ENCODE measurements at places on chromosomes 11 and 22.

GRCh38 chr11:64556044-64556720, 34.8 kb upstream of the SLC22A12 start:
- no peak for DNase-seq

- no peak for DNase-seq
Observed at GRCh38 chr11:119907878-119908572, 179.0 kb upstream of the NECTIN1 start.

GRCh38 chr11:12411806-12412727, 34.7 kb downstream of the PARVA start:
- no peak for DNase-seq

- DNase-seq, result no peak
Observed at GRCh38 chr11:63970902-63971301, 3.5 kb upstream of the COX8A start.

DNA sequence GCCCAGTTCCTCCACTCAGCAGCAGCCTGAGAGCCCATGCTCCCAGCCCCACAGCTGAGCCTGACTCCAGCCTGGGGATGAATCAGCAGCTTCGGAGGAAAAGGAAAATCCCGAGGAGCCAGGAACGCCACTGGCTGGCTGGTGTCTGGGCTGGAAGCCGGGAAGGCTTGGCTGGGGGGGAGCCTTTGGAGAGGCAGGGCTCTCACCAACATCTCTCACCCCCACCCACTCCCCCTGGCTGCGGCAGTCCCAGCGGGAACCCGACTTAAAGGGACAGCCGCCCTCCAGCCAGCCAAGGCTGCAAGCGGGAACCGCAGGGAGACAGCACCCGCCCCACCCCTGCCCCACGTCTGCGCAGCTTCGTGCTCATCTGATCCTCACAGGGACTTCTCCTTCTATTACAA, 28.4 kb downstream of the KIAA0930 start:
- DNase-seq, result no peak

- DNase-seq, result peak; percentile 65
Observed at GRCh38 chr11:61752117-61752924, at the start of gene MYRF. TSS of gene MYRF (plus strand) at chr11:61752636. CDS start at chr11:61752745, 109 bp downstream.

DNA sequence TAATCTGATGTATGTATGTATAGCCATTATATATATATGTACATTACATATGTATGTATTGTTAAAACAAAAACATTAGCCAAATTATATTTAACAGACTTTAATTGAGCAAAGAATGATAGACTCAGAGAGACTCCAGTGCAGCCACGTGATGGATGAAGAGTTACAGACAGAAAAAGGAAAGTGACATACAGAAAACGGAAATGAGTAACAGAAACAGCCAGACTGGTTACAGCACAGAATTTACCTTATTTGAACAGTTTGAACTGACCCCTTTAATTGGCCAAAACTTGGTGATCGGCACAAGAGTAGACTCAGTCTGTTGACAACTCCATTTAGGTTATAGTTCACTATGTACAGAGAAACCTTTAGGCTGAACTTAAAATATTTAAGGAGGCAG, 35.0 kb downstream of the CHORDC1 start:
- DNase-seq, result no peak

DNA sequence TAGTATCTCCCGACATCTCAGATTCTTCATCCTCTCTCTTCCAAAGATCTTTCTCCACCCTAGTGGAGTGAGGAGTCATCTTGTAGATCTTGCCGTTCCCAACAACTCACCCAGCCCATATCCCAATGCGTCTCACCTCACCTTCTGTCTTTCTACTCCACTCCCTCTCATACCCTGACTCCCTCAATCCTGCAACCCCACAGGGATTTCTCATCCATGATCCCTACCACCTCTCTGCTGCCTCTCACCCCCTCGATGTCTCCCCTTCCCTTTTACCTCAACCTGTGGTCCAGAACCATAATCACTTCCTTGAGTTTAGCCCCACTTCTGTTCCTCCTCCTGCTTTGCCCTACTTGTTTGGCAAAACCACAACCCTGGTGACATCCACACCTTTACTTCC, 41.7 kb downstream of the OTOG start:
- no peak for DNase-seq

DNA sequence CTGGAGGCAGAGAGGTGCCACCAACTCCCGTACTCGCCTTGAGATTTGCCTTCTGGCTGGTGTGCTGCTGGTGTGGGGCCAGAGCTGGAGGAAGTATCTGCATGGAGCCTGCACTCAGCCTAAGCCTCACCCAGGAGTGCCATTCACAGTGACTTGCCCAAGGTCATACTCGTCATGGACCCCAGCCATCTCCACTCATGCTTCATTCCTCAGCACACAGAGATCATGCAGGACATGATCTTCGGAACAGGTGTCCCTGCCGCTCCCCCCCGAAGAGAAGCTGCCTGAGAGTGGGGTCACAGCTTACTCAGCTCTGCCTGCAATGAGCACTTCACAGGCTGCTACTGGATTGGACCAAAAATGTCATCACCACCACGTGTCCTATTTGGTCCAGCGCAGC, 49.0 kb downstream of the PC start:
- DNase-seq, result no peak

- DNase-seq, result no peak
Observed at GRCh38 chr22:39915295-39915726, 14.4 kb downstream of the GRAP2 start.

- no peak for DNase-seq
Observed at GRCh38 chr11:69073469-69073868, 24.7 kb downstream of the TPCN2 start.

- DNase-seq, result no peak
Observed at GRCh38 chr11:57746920-57747319, 4.7 kb downstream of the BTBD18 start.

- no peak for DNase-seq
Observed at GRCh38 chr22:38943201-38943600, 14.2 kb upstream of the APOBEC3A start.

DNA sequence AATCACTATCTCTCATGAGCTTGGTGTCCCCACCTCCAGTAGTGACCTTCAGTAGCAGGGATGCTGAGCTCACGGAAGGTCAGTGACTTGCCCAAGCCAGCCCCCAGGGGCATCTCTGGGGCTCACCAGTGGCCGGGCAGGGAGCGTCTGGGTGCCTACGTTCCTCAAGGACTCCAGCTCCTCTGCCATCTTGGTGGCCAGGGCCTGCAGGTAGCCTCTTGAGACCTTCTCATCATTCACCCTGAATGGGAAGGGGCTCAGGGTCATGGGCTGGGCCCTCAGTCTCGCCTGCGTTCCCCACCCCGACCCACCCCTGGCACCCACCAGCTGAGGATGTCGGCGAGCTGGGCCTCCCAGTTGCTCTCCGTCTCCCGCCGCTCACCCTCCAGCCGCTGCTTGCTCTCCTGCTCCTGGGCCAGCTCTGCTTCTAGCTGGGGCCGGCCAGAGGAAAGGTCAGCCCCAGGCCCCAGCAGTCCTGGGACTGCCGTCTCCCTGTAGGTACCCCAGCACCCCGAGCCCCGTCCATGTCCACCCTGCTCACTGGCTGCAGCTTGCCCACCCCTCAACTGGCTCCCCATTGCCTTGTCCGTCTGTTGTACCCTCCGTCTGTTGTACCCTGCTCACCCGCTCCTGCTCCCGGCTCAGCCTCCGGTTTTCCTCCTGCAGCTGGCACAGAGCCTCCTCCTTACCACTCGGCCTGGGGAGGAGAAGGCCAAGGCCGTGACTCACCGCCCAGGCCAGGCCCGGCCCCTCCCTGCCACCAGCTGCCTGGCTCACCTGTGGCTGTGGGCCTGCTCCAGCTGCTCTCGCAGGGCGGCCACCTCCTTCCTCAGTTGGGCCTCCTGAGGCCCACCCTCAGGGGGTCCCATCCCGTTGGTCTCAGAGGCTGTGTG, 9.5 kb downstream of the CDC42BPG start:
- DNase-seq, result no peak

GRCh38 chr11:60871378-60872061, 4.2 kb downstream of the ZP1 start:
- DNase-seq, result no peak

GRCh38 chr11:100008417-100008816, 678.7 kb upstream of the ARHGAP42 start:
- DNase-seq, result no peak

DNA sequence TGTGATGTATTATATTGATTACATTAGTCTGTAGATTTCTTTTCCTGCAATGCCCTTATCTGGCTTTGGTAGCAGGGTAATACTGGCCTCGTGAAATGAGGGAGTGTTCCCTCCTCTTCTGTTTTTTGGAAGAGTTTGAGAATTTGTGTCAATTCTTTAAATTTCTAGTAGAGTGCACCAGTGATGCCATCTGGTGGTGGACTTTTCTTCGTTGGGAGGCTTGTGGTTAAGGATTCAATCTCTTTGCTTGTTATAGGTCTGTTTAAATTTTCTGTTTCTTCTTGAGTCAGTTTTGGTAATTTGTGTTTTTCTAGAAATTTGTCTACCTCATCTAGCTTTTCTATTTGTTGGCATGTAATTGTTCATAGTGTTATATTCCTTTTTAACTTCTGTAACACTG, 18.9 kb downstream of the SHANK3 start:
- no peak for DNase-seq

DNA sequence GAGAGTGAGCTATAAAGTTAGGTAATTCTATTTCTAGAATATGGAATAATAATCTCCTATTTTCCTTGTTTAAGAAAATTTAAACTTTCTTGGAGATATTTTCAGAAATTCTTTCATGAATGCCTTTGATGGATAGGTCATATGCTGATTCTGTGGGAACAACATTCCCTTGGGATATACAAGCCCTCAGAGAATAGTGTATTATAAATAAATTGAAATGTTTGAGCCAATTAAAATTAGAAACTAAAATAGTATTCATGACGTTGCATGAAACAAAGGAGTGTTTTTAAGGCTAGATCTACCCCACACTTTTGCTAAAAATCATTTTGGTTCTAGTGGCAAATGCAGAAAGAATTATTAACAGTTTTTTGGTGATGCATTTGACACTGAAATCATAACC, 269.3 kb upstream of the ANO3 start:
- no peak for DNase-seq

DNA sequence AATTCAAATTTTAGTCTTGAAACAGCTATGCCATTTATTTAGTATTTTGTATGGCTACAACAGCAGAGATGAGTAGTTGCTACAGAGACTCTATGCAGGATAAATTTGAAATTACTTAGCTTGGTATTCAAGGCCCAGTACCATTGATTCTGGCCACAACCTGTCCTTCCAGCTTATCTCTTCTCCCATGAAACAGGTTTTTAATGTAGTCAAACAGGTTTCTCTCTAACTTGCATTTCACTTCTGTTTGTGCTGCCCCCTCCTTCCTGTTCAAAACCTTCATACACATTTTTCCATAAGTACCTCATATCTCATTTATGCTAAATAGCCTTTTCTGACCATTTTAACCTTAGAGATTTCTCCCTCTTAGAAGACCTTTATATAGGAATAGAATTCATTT, 3.3 kb downstream of the USP47 start:
- no peak for DNase-seq

DNA sequence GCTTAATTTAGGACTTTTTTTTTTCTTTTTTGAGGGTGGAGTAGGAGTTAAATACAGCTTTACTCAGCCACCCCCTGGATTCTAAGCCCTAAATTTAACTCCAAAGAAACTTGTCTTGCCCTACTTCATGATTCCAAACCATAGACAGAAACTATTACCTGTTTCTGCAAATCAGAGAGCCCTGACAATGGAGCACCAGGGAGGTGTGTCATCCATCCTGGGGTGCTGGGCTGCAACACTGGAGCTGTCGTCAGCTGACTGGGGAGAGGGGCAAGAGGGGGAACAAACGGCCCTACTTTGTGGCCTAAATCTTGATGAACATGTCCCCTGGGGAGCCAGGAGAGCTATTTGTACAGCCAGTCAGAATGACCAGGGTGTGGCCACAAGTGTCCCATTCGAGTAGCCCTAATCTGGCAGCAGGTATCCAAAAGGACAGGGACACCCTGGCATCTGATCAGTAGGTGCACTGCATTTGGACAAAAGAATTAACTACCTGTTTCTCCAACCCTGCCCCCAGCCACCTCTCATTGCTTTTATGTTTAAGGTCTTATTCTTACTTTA, 50.8 kb downstream of the PLEKHA7 start:
- no peak for DNase-seq

DNA sequence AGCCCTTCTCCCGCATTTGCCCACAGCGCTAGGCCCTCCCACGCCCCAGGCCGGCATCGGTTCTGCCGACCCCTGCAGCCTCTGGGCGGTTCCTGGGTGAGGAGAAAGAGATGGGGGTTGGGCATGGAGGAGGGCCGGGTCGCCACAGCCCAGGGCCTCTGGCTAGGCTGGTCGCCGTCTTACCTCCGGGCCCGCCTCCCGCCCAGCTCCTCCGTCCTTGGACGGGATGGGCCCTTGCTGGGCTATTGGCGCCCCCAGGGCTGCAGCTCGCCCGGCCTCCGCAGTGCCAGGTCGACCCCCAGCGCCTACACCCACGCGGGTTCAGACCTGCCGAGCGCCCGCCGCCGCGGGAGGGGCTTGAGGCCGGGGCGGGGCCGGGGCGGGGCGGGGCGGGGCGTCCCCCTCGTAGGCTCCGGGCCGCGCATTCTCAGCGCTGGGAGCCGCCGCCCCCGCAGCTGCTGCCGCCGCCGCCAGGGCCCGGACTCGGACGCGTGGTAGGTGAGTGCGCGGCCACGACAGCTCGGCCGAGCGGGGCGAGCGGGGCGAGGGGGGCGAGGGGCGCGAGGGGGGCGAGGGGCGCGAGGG, at the start of gene CD151:
CD151 (plus strand) TSS at position 424 of the 585 bp plus-strand sequence. CDS start 3,118 bp downstream, outside the sequence.
- DNase-seq, result peak; percentile 41

DNA sequence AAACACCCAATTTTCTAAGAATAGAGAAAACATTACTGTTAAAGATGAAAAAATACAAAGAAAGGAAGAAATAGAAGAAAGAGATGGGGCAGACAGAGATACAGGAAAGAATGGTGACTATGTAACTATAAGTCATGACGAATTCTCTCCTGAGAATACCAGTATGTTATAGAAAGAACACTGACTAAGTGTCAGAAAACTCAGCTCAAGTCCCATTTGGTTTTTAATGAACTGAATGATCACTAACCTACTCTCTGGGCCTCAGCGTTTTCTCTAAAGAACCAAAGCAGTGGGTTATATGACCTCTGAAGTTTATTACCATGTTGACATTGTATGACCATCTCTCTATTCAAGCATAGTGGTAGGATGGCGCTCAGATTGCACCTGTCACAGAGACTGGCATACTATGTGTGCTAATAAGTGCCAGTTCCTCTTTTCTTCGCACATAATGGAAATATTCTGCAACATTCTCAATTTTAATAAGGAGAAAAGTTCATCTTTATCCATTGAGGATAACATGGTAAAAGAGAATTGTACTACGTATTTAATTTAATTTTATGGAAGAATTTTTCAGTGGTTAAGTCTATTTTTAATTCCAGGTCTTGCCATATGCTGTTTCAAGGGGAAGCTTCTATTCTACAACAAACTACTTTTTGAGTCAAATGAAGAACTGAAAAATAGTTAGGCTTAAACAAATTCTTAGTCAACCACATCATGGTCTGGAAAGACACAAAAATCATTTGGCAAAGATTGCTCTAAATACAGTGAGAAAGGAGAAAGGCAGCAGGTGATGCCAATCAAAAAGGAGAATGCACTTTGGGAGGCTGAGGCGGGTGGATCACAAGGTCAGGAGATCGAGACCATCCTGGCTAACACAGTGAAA, 25.0 kb upstream of the EED start:
- no peak for DNase-seq
